ENCODE measurements at places on chromosomes 7 and 10. TPM values are rescaled to one million over a fixed set of nuclear protein-coding genes. Genes with fewer than 3 reads are reported as not detected.

PRSS58 gene
- not detected for total RNA-seq

CYP2E1 gene
- total RNA-seq, result 3.3 TPM

ATOH7 gene
- not detected for total RNA-seq

GRCh38 chr7:40570223-40570622 lies 435.4 kb downstream of the SUGCT start:
- no peak for DNase-seq

DNA sequence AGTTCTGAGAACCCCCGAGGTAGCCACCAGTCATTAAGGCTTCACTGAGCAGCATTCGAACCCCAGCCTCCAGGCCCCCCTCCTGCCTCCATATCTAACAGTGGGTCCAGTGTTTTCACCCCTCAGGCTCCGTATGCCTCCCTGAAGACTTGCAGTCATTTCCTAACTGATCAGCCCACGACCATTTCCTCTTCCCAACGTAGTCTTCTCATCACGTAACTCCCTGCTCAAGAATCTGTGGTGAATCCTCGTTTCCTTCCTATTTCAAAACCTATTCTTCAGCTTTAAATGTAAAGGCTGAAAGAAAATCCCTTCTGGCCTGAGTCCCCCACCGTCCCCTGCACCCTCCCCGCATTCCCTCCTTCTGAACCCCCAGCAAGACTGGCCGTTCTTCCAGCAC lies 21.1 kb downstream of the FRMD4A start:
- DNase-seq, result no peak

- DNase-seq, result no peak
These were observed 484.7 kb upstream of the SORCS1 start for GRCh38 chr10:107649249-107649648.

DNA sequence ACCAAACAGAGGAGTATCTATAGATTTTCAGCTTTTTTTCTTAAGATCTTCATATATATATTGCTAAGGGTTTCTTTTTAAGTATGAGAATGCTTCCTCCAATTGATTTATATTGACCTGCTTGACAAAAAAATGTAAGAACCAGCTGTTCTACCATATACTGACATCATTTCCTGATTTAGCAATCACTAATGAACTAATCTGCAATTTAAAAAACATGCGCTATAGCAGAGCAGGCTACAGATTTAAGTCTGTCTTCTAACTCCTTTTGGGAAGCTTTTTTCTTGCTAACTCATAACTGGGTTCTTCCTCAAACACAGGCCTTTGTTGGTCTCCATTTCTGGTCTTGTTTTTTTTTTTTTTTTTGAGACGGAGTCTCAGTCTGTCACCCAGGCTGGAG lies 33.2 kb downstream of the ABCC2 start:
- DNase-seq, result no peak

DNA sequence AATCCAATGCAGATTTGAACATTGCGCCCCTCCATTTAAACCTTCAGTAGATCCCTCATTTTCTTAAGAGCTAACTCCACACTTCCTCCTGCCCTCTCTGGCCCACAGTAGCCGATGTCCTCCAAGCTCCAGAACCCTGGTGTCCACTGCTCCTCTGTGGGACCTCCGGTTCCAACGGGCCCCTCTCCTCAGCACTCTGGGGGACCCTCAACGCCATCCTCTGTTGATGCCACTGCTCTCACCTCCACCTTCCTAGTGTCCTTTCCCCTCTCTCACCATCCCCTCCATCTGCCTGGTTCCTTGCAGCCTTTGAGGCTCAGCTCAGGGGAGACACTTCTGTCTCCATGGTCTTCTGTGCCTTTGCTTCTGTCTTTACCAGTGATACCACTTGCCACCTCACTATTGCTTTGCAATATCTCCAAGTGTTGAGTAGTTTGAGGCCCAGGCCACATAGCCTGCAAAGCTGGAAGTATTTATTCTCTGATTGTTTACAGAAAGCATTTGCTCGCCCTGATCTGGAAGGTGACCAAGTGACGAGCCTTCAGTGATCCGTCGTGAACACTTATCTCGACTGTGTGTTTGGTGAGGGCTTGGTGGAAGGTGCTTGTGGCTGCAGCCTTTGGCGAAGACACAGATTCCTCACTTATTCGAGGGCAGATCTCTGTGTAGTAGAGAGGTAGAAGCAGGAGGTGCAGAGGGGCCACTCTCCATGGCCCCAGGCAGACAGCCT lies 104.8 kb upstream of the SHH start:
- peak; percentile 77 for DNase-seq

- DNase-seq, result no peak
These were observed 147.1 kb downstream of the SLC25A13 start for GRCh38 chr7:96174812-96175211.

GRCh38 chr7:1446620-1447032 lies 12.6 kb downstream of the MICALL2 start:
- DNase-seq, result no peak

GRCh38 chr10:123139521-123140163 lies 3.9 kb downstream of the HMX3 start:
- peak; percentile 59 for DNase-seq

- DNase-seq, result no peak
These were observed 100.3 kb downstream of the MACC1 start for GRCh38 chr7:20116869-20117268.

- DNase-seq, result no peak
These were observed 64.5 kb downstream of the MCMBP start for GRCh38 chr10:119807960-119808697.

- DNase-seq, result no peak
These were observed 20.0 kb downstream of the JAZF1 start for GRCh38 chr7:28160551-28160991.

DNA sequence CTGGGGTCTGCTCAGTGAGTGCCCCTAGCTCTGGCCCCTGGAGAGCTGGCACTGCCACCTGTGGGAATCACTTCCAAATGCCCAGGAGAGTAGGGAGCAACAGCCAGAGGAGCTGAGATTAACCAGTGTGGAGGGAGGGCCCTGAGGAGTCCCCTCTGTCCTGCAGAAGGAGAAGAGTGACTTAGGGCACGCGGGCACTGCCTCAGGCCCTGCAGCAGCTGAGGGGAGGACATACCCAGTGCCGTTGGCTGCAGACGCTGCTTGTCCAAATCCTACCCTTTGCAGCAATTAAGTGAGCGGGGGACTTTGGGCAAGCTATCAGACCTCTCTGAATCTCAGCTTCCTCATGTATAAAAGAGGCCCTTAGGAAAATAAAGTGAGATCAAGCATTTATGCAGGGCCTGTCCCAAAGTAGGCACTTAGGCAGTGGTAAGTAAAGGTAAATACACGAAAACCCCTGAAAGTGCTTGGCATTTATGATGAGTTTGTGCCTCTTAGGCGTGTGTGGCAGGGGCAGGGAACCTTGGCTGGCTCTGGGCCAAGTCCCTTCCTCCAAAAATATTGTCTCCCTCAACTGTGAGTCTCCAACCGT lies 16.9 kb downstream of the PRF1 start:
- no peak for DNase-seq

GRCh38 chr10:64116707-64117106 lies 595.5 kb downstream of the REEP3 start:
- DNase-seq, result peak; percentile 95

DNA sequence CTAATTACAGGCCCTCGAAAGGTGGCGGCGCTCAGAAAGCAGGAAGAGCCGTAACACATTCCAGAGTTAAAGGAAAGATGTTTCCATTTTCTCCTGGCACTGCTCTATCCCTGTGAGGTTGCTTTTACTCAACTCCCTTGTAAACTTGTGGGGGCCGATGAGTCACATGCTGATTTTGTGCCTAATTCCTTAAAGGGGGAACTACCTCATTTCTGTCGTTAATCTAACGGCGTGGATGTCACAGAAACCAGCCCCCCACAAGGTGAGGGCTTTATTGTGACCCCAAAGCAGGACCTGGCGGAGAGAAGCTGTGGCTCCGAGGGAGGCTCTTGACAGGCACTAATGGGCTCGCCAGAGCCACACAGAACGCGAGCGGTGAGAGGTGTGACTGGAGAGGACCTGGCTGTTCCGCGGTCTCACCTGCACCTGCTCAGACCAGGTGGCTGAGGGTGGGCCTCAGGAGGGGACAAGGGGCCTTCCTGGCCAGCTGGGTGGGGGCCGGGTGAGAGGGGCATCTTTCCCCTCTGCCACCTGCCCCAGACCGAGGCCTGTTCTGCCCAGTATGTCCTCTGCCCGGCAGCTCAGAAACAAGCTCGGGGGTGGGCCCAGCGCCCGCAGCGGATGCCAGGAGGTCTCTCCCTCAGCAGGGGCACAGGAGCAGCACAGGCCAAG lies 50.9 kb downstream of the CALML3 start:
- peak; percentile 52 for DNase-seq

DNA sequence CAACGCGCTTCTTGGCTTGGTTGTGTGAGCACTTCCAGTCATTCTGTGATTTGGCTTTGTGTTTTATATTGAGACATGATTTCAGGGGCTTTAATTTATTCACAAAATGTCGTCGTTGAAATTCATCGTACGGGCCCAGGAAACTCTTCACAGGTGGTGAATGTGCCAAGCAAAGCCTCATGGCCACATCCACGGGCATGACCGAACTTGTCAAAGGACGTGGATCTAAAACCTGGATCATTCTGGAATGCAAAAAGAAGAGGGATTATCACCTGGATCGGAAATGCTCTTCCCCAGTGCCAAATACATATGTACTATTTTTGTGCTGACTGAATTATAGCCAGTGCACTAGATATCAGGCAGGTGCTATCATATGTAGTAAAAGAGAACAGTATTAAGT lies 2.2 kb downstream of the PPP1R3C start:
- DNase-seq, result no peak

- DNase-seq, result peak; percentile 15
These were observed 725.1 kb downstream of the GRID1 start for GRCh38 chr10:85641479-85642009.
